Adipose tissue (tissue), 3 donors: ENCODE measurements at places on chromosomes 4 and X. TPM values are rescaled to one million over a fixed set of nuclear protein-coding genes. Genes with fewer than 3 reads are reported as not detected.

Gene TCEAL6
- 0.16 TPM for polyA plus RNA-seq

Gene CXCL6
- 1.1 TPM for polyA plus RNA-seq

Gene ABCB7
- 7.1 TPM for polyA plus RNA-seq

Gene TMPRSS11B
- polyA plus RNA-seq: 0.58 TPM

Gene STK32B
- 1.3 TPM for polyA plus RNA-seq

Gene ATP1B4
- not detected for polyA plus RNA-seq

Gene IL2RG
- polyA plus RNA-seq: 2.9 TPM

Gene AKAP14
- not detected for polyA plus RNA-seq

Gene FAM149A
- 12.7 TPM for polyA plus RNA-seq

Gene SHISA3
- 0.29 TPM for polyA plus RNA-seq

Gene AMBN
- 0.12 TPM for polyA plus RNA-seq

Gene APELA
- polyA plus RNA-seq: not detected

Gene CNGA1
- 1.3 TPM for polyA plus RNA-seq

Gene POF1B
- 2.8 TPM for polyA plus RNA-seq

Gene SYN1
- 3.0 TPM for polyA plus RNA-seq

Gene PAGE4
- not detected for polyA plus RNA-seq

Gene CD99
- polyA plus RNA-seq: 284 TPM

Gene MAGEA2
- polyA plus RNA-seq: not detected

Gene PRDM5
- 3.0 TPM for polyA plus RNA-seq

Gene UBA6
- 3.2 TPM for polyA plus RNA-seq

Gene COL4A5
- polyA plus RNA-seq: 8.1 TPM

Gene GCNA
- polyA plus RNA-seq: 1.8 TPM

Gene PABPC1L2B
- polyA plus RNA-seq: not detected

Gene GPRASP2
- 4.8 TPM for polyA plus RNA-seq

Gene ARX
- polyA plus RNA-seq: 0.06 TPM

Gene SSR4
- polyA plus RNA-seq: 378 TPM

Gene RNF175
- polyA plus RNA-seq: 0.25 TPM

Gene TMEM35A
- 0.28 TPM for polyA plus RNA-seq

Gene ALPK1
- 9.3 TPM for polyA plus RNA-seq

Gene RBMXL3
- polyA plus RNA-seq: not detected

Gene CXCL11
- polyA plus RNA-seq: 0.06 TPM

Gene FGFBP2
- polyA plus RNA-seq: 27.4 TPM

Gene CSN3
- polyA plus RNA-seq: not detected

Gene NXT2
- polyA plus RNA-seq: 2.9 TPM

Gene DMP1
- polyA plus RNA-seq: 0.03 TPM

Gene PLP1
- 3.0 TPM for polyA plus RNA-seq

Gene REELD1
- 0.10 TPM for polyA plus RNA-seq

Gene RAB40AL
- not detected for polyA plus RNA-seq

Gene WAS
- 11.7 TPM for polyA plus RNA-seq

Gene CPZ
- 3.2 TPM for polyA plus RNA-seq

Gene FAM193A
- polyA plus RNA-seq: 5.5 TPM

Gene MRPL1
- polyA plus RNA-seq: 33.0 TPM

Gene RAB39B
- 0.10 TPM for polyA plus RNA-seq

Gene ETFDH
- polyA plus RNA-seq: 31.3 TPM

Gene VCX
- not detected for polyA plus RNA-seq

Gene CLDN2
- polyA plus RNA-seq: 0.38 TPM

Gene RTL3
- 0.03 TPM for polyA plus RNA-seq
